ENCODE measurements at places on chromosomes 3 and 15.

- DNase-seq: no peak
Measured at GRCh38 chr15:80870893-80871292, 91.7 kb downstream of the CEMIP start.

- DNase-seq: no peak
Measured at GRCh38 chr3:14234251-14235002, 55.8 kb downstream of the LSM3 start.

GRCh38 chr15:36734366-36734765, 154.9 kb downstream of the CDIN1 start:
- DNase-seq: no peak

GRCh38 chr15:39939487-39940452, 5.9 kb downstream of the EIF2AK4 start:
- DNase-seq: no peak

Data from stimulated activated CD4-positive, alpha-beta T cell treated with anti-CD3 and anti-CD28 coated beads, TNF-alpha, amount 100 ng/mL, for 1 hour (primary cell).